ENCODE measurements at places on chromosomes 1 and 21.

DNA sequence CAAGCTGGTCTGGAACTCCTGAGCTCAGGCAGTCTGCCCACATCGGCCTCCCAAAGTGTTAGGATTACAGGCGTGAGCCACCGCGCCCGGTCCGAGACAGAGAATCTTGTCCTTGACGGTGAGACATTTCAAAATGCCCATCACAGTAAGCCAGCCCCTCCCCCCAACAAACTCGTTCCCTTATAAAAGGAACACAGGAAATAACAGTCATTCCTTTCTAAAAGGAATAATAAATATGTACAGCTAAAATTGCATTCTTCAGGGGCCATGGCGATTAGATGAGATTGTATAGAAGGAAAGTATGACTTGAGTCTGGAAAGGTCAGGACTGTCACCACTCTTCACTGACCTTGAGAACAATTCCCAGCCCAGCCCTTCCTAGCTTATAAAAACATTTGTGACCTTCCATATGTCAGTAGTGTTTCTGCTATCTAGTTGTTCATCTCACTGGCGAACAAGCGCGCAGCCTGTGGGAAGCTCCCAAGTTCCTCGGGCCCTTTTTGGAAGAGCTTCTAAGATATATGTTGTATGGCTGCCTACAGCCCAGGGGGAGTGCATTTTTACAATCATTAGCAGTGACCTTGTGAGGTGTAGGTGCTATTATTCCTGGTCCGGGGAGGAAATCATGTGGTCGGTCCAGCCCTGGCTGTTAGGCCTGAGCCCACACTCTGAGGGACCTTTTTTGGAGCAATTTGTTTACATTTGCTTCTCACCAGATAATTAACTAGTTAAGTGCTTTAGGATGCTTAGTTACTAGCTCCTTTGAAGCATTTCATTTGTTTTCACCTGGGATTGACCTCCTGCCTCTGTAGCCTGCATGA lies 8.7 kb downstream of the SZRD1 start:
- no peak for DNase-seq

GRCh38 chr1:54475357-54475881 lies 69.2 kb upstream of the SSBP3 start:
- DNase-seq: peak; percentile 81

DNA sequence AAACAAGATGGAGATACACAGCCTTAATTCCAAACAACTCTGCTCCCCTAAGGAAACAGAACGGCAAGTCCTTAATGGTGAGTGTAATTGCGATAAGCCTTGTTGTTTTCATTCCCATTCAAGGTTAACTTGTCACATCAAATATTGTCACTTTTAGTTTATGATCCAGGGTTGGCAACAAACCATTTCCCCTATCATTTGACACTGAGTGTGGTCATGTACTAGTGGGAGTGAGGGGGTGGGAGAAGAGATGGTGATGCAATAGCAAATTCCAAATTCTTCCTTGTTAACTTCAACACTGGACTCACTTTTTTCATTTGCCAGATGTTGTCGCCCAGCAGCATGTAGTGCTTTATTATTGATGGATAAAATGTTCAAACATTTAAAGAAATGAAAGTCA lies 140.4 kb downstream of the ZNF326 start:
- no peak for DNase-seq

- no peak for DNase-seq
Measured at GRCh38 chr1:152535774-152536173, 21.5 kb downstream of the CRCT1 start.

GRCh38 chr1:53127546-53127945 lies 14.9 kb downstream of the SLC1A7 start:
- DNase-seq: no peak

DNA sequence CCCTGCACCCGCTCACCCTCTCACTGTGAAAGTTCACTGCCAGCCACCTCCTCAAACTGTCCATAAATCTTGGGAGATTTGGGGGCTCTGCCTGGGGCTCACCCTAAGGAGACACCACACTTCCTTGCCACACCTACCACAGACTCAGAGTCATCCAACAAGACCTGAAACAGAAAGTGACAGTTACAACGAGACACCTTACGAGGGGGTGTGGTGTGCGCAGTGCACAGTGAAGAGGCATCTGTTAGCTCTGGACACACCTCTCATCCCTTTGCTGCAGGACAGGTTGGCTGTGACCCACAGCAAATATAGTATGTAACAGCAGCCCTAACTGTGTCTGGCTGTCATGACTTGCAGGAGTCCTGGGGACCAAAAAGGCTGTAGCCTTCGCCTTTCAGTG lies 190.2 kb downstream of the NR5A2 start:
- no peak for DNase-seq

- peak; percentile 97 for DNase-seq
Measured at GRCh38 chr1:228275430-228276173, 67.8 kb downstream of the OBSCN start.

DNA sequence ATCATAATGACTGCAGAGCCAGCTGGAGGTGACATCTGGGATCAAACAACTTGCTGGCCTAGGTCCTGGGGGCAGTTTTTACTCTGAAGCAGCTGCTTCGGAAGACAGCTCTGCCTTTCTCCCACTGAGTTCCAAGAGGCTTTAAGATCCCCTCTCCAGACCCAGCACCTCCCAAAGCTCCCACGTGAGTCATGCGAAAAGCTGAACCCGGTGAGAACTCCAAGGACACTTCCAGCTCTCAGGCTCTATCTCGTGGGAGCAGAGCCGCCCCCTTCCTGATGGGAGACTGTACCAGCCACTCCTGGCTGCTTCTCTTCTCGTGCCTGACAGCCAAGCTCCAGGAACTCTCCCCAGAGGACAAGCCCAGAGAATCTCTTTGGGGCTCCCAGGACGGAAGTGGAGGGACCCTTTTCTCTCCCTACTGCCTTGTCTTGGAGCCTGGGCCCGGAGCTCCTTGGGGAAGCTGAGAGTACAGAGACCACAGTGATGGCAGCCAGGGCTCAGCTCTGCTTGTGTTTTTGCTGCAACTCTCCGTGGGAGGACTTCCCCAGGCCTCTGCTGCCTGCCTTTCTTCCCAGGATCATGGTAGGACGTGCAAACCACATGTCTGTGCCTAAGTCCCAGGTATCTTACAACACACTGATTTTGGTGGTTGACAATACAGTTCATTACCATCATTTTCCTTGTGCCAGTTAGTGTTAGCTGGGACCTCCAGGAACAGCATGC lies 40.6 kb downstream of the STUM start:
- DNase-seq: no peak

DNA sequence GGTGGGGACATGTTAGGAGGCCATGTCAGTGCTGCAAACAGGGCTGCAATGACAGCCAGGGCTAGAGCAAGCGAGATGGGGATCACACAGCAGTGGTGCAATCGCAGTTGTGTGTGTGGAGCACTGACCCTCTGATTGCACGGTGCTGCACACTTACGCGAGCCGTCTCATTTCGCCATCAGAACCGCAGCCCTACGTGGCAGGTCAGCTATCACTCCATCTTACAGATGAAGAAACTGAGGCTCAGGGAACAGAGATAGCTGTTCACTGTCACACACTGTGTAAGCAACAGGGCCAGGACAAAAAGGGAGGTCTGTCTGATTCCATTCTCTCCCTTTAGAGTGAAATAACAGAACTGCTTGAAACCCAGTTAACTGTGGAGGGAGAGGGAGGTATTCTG lies 104.8 kb upstream of the SLC45A1 start:
- DNase-seq: no peak

- peak; percentile 44 for DNase-seq
Measured at GRCh38 chr1:114153261-114154145, at the start of gene SYT6. SYT6 (minus strand) TSS chr1:114153869; CDS start chr1:114153772, 97 bp downstream.

DNA sequence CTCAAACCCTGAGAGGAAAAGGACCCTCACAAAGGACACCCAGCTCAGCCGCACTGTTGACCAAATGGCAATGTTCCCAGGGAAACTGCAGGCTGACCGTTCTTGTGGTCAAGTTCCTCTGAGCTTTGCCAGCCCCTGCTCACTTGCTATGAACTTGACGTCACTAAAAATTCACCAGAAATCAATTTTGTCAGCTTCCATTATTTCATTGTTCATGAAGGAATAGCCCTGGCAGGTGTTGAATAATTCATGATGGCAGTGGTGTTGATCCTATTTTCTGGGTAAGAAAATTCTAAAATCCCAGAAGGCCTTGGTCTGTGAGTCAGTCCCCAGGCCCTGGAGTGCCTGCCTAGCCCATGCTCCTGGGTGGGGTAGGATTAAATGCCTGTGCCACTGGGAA lies 318.9 kb downstream of the ZNF326 start:
- DNase-seq: no peak

- no peak for DNase-seq
Measured at GRCh38 chr1:237429252-237429651, 387.3 kb downstream of the RYR2 start.

DNA sequence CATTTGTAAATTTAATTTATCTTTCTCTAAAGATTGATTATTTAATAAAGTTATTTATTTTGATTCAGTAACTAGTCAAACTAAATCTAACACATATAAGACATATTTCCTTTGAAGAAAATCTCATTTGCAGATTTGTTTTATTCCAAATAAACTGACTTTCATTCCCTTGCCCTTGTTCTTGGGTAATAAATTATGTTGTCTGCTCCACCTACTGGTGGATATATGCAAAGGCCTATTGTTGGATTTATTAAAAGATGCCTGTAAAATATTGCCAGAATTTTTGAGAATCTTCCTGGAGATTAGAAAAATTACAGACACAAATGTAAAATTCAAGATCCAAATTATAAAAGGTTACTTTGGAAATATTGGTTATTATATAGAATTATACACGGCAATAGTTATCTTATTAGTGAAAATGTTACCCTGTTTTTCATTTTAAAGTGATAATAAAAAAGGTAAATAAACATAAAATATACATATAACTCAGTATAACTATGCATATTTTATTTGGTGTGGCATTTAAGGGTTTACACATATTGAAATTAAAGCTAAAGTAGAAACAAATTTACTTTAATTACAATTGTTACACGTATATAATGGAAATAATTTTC lies 116.1 kb downstream of the SPATA17 start:
- peak; percentile 27 for DNase-seq

DNA sequence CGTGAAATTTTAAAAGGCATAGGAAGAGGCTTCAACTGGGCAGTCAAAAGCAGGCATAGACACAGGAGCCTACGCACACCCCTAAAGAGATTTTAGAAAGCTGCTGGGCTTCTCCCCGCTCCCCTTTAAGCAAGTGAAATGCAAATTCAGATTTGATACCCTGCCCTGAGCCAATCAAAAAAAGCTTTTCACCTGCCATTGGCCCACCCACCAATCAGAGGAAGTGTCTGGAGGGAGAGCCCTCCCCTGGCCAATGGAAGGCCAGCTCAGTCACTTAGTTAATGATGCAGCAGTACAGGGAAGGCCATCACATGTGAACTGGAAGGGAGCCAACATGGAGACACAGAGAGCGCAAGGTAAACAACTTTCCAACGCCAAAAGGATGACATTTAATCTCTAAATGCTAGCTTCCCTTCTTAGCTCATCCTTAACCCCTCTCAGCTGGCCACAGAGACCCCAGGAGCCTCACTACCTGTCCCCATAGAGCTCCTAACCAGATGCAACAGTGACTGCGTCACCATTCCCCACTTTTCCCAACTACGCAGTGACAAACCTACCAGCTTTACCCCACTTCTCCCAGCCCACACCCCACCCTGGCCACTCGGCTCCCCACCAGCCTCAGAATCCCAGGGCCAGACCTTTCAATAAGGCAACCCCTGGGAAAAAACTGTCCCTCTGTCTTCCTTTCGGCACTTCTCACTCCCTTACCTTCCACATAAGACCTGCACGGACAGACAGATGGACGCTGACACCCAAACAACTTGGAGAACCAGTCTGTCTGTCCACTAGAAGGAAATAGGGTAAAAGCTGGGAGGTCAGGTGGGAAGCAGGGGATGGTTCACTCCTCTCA lies 71.0 kb downstream of the CD46 start:
- DNase-seq: peak; percentile 53

GRCh38 chr1:206785182-206785765 lies 13.0 kb upstream of the IL10 start:
- no peak for DNase-seq

- no peak for DNase-seq
Measured at GRCh38 chr1:105934806-105935205, 1121.7 kb upstream of the PRMT6 start.
